NCI-H446 (cell line): ENCODE measurements at places on chromosomes 7 and 10.
A peak's percentile ranks its signal among the peaks of the same experiment; 100 is the strongest.

DNA sequence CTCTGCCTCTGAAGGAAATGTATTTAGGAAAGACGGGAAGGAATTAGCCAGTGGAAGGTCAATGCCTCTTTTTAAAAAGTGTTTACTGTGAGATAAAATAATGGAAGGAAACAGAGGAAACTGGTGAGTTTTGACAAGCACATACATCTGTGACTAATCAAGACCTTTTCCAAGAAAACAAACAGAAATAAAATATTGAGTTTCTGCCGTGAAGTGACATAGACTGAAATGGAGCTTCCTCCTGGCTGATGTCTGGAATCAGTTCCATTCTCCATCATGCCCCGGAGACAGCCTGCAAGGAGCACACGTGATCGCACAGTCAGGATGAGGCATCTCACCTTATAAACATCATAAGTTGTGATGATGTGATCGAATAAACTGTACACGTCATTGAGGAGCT, 30.7 kb downstream of the TECTB start:
- DNase-seq: no peak

DNA sequence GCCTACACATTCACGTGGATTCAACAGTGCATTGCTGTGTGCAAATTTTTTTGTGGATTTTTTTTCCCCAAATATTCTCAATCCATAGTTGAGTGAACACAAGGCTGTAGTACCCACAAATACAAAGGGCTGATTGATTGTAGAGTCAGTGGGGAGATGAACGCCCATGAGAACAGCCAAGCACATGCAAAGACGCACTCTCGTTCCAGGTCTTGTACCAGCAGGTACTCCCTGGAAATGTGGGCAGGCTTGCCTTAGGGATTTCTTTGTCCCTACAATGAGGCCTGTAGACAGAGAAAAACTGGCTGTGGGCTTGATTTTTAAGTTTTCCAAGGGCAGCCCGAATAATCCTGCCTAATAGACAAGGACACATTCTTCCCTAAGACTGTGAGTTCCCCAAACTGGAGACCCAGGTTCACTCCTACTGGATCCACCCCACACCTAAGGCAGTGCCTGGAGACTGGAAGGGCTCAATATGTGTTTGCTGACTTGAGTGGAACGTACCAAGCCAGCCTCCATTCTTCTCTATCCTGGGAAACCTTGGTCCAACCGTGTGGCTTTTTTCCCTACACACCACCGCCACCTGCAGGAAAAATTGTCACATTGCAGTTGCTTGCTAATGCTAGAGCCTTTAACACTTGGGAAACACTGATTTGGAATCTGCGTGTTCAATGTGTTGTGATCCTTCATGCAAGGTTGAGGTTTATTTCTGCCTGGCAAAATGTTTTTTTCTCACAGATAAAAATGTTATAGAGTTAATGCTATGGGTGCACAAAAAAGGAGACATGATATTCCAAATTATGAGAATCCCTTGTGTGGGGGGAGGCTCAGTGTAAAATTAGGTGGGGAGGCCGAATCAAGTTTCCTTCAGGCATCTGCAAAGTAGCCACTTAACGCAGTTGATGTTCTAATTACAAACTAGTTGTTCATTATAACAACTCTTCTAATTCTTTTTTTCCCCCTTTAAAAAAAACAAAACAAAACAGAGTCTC, 49.3 kb downstream of the PPP1R17 start:
- DNase-seq: peak; percentile 83

- DNase-seq: no peak
Measured at GRCh38 chr10:98357194-98357822, 57.7 kb downstream of the PYROXD2 start.

- no peak for DNase-seq
Measured at GRCh38 chr7:22612776-22613175, 112.8 kb upstream of the STEAP1B start.

GRCh38 chr10:92126100-92126650, 164.7 kb downstream of the CPEB3 start:
- DNase-seq: no peak

DNA sequence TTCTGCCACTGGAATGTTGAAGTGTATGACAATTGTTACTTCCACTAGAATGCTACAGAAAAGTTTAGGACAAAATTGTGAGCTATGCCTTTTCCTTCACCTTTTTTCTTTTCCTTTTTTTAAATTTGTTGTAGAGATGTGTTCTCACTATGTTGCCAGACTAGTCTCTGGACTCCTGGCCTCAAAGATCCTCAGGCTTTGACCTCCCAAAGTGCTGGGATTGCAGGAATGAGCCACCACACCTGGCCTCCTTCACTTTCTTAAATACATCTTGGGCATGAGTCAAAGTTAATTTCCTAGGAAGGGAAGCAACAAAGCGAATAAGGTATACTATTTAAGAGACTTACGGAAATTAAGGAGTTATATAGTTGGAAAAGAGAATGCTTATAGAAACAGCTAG, 2.7 kb upstream of the SNX13 start:
- DNase-seq: no peak
